ENCODE measurements at places on chromosomes 7 and 10.

DNA sequence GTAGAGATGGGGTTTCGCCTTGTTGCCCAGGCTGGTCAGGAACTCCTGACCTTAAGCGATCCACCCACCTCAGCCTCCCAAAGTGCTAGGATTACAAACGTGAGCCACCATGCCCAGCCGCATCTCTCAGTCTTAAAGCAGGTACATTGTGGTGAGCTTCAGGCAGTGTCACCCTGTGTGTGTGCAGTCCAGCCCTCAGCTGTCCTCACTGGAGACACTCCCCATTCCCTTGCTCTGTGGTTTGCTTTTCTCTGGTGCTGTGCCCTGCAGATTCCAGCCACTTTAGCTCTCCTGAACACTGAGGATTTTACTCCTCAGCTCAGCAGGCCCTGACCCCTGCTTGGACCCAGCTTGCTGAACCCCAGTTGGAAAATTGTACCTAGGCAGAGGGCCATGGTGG, 6.1 kb downstream of the TRRAP start:
- no peak for DNase-seq

GRCh38 chr7:41942468-41943093, 239.7 kb upstream of the INHBA start:
- DNase-seq, result no peak

DNA sequence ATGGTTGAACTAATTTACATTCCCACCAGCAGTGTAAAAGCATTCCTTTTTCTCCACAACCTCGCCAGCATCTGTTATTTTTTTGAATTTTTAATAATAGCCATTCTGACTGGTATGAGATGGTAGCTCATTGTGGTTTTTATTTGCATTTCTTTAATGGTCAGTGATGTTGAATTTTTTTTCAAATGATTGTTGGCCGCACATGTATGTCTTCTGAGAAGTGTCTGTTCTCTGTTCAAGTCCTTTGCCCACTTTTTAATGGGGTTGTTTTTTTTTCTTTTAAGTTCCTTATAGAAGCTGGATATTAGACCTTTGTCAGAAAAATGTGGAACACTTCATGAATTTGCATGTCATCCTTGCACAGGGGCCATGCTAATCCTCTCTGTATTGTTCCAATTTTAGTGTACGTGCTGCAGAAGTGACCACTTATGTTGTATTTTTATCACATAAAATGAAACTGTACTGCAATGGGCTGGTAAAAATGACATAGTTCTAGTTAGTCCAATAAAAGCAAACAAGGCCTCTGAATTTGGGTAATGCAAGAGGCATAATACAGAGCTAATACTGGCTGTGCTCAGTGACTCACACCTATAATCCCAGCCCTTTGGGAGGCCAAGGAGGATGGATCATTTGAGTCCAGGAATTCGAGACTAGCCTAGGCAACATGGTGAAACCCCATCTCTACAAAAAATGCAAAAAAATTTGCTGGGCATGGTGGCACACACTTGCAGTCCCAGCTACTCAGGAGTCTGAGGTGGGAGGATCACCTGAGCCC, 70.3 kb downstream of the ABI1 start:
- DNase-seq, result no peak

DNA sequence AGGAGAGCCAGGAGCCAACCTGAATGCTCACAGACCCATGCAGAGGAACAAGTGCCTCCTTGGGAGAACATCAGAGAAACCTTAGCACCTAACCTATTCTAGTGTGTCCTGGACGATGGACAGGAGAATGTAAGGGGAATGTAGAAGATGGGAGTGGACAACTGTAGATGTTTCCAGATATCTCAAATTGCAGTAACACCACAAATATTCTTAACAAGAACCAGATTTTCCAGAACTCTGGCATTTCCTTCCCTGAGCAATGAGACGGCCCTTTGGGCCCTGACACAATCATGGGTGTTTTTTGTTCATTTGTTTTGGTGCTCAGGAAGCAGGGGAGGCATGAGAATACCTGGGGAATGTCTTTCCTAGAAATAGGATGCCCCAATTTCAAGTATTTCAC, 196.1 kb upstream of the PRSS1 start:
- DNase-seq, result no peak

GRCh38 chr7:127741764-127742375, 89.9 kb downstream of the SND1 start:
- DNase-seq, result no peak

GRCh38 chr7:17907014-17907413, 33.3 kb downstream of the SNX13 start:
- DNase-seq, result no peak

- no peak for DNase-seq
Observed at GRCh38 chr10:24882047-24882698, 70.2 kb downstream of the PRTFDC1 start.

- no peak for DNase-seq
Observed at GRCh38 chr10:70222340-70222794, 10.9 kb downstream of the PPA1 start.

DNA sequence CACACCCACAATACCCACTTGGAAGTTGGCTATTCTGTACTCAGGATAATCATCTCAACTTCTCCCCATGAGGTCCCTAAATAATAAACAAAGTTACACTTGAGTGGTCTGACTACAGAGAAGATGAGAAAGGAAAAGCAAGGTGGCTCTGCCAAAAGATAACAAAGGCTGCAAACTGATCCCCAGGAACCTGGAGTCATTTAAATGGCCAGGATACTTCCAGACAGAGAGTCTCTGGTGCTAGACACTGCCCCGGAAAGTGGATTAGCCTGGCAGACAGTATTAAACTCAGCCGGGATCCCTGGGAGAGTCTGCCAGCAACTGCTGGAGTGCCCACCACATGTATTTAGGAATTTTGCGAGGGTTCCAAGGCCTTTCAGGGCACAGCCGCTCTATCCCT, 93.7 kb downstream of the DGKI start:
- DNase-seq, result no peak

Data from cortex of kidney (tissue), 1 donor.